ENCODE measurements at places on chromosomes 1 and 21.

GRCh38 chr1:205235951-205236350 lies 8.2 kb downstream of the TMCC2 start:
- no peak for DNase-seq

- DNase-seq = no peak
These were observed 60.5 kb upstream of the CSF1 start for GRCh38 chr1:109850194-109850593.

DNA sequence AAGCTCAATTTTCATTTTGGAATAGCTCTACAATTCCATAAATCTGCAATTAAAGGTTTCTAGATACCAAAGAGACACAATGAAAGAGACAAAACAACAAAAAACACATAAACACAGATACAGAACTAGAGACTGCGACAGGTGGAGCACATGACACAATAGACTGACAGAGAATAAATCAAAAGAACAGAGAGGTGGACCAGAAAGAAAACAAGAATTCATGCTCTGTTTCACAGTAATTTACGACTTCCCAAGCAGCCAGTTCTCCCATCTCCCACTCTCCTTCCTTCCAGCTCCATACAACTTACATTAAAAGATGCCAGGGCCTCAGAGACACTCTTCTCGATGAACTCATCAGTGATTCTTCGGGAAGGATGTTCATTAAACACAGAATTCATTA lies 15.1 kb upstream of the RBM8A start:
- DNase-seq = no peak

DNA sequence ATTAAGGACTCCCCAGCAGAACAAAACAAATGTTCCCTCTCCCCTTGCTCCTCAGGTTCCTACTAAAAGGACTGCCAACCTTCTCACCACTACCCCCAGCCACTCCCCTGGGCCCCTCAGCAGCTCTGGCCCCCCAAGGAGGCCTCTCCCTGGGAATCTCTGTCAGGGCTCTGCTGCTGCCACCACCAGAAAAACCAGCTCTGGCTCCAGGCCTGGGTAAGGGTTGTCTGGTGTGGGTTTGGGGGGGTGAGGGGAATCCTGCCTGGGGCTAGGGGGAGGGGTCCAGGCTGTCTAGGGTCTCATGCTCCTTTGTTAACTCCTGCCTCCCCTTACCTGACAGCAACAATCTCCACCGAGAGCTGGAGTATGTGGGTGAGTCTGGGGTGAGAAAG lies 4.8 kb downstream of the NECTIN4 start:
- no peak for DNase-seq

GRCh38 chr1:53473463-53473862 lies 14.3 kb downstream of the DMRTB1 start:
- no peak for DNase-seq

DNA sequence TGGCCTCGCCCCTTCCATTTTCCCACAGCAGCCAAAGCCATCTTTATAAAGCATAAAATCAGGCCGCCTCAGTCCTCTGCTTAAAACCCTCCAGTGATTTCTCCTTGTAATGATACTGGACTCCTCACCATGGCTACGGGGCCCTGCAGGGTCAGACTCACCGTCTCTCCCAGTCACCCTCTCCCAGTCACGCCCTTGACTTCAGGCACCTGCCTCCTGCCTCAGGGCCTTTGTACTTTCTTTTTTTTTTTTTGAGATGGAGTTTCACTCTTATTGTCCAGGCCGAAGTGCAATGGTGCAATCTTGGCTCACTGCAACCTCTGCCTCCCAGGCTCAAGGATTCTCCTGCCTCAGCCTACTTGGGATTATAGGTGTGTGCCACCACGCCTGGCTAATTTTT lies 47.8 kb downstream of the PIK3CD start:
- no peak for DNase-seq

DNA sequence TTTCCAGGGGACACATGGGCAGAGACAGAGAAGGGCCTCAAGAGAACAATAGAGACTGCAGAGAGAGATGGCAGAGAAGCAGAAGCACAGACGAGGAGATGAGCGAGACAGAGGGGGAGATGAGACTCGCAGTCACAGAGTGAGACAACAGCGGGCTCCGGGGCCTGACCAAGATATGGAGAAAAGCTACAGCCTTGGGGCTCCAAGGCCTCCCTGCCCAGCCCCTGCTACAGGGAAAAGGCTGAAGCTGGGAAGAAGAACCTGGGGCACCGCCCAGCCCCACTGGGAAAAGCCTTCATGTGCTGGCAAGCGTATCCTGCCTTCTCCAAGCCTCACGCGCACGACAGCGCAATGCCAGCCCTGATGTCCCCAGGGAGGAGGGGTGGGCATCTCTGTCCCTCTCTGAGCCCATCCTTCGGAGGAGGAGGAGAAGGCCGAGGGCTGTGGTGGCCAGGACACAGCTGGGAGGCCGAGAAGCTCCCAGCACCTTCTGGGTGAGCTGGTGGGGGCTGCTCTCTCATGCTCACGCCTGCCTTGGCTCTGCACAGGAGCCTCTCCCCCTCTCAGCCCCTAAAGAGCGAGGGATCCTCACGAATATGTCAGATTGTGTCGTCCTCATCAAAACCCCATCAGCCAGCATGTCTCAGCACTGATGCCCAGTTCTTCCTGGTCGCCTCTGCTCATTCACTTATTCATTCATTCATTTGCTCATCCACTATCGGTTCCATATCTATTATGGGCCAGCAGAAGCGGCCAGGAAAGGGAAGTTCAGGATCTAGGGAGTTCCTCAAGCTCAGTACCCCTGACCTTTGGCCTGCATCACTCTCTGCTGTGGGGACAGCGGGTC lies 56.6 kb downstream of the ACOT7 start:
- no peak for DNase-seq

DNA sequence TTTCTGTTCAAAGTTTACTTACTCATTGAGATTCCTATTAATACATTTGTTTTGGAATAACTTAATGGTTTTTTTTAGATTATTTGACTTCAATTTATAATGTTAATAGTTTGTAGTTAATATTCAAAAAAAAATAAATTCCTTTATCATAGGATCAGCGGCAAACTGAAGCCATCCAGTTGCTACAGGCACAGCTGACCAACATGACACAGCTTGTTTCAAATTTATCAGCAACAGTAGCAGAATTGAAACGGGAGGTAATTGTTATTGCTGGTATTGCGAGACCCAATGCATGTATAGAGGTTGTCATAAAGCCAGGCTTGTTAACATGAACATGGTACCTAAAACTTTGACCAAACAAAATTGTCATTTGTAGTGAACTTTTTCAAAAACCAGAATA lies 59.0 kb upstream of the FASLG start:
- no peak for DNase-seq

GRCh38 chr1:218363141-218363540 lies 18.0 kb downstream of the TGFB2 start:
- DNase-seq = no peak

GRCh38 chr1:226420328-226420727 lies 12.4 kb upstream of the PARP1 start:
- no peak for DNase-seq

GRCh38 chr1:170664093-170664827 lies at the start of gene PRRX1:
Gene PRRX1 (plus strand): TSS chr1:170664131. CDS start chr1:170664219, 88 bp downstream.
- no peak for DNase-seq

GRCh38 chr1:101219924-101220870 lies 16.6 kb upstream of the S1PR1 start:
- no peak for DNase-seq

GRCh38 chr1:10614377-10615225 lies 139.9 kb downstream of the PEX14 start:
- no peak for DNase-seq

GRCh38 chr21:26836528-26836927 lies 8.7 kb downstream of the ADAMTS1 start:
- no peak for DNase-seq

GRCh38 chr1:214213136-214213535 lies 67.8 kb upstream of the SMYD2 start:
- DNase-seq = no peak

DNA sequence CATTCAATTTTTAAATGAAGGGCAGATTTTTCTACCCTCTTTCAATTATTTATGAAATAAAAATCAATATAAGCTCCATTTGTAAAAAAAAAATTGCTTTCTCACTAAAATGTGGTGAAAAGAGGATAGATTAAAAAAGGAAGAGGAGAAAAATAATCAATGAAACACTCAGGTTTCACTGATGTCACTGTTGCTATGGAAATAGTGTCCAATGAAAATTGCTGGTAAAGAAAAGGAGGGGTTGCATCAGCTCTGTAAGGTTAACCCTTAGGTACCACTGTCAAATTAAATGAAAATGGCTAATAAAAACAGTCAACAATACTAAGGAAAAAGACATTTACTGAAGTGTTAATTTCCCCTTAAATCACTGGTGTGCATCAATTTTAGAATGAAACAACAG lies 91.6 kb upstream of the TTC39A start:
- DNase-seq = no peak

- no peak for DNase-seq
These were observed 24.9 kb upstream of the CDC42BPA start for GRCh38 chr1:227343206-227343605.

DNA sequence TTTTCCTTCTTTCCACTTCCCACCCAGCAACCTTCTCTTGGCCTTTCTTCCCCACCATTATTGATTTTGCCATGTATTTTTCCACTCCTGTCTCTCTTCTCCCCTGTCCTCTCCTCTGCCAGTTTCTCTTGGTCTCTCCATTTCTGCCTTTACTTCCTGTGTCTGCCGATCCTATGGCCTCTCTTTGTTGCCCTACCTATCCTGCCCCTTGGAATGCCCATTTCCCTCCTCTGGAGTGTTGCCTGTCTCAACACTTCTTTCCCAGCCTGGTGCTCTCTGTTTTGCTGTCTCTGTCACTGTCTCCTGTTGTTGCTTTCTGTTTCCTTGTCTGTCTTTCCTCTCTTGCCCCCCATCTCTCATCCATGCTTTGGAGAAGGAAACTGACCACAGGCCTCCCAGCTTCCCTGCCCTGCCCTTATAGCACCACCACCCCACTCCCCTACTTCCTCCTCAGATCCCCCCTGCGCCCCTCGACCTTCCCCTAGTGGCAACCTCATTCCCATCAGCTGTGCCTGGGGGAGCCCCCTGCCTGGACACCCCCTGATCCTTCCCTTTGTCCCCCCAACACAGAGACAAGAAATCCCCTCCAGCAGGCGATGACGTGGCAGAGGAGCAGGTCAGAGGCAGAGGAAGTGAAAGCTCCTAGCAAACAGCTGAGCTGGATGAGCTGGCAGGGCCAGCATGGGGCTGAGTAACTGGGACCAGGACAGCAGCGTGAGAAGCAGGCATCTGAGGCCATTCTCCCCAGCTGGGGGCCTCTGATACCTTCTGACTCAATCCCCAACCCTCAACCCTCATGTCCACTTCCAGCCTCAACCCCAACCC lies 6.6 kb upstream of the ETV3L start:
- DNase-seq = peak; percentile 5

- DNase-seq = no peak
These were observed 12.6 kb downstream of the TRIM11 start for GRCh38 chr1:228393811-228394570.

DNA sequence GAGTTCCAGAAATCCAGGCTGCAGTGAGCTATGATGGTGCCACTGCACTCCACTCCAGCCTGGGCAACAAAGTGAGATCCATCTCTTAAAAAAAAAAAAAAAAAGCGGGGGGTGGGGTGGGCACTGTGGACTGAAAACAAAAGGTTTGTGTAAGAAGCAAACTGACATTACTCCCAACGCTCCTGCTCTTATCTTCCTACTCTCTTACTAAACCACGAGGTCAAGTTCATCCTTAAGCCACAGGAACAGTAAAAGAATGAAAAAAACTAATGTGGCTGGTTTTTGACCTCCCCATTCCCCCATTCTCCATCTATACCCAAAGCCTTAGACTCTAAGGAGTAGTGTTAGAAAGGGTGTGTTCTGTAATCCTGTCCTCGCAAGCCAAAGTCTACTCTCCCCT lies 30.8 kb downstream of the TFAP2E start:
- no peak for DNase-seq

GRCh38 chr1:44860891-44861425 lies 17.9 kb upstream of the PTCH2 start:
- no peak for DNase-seq

DNA sequence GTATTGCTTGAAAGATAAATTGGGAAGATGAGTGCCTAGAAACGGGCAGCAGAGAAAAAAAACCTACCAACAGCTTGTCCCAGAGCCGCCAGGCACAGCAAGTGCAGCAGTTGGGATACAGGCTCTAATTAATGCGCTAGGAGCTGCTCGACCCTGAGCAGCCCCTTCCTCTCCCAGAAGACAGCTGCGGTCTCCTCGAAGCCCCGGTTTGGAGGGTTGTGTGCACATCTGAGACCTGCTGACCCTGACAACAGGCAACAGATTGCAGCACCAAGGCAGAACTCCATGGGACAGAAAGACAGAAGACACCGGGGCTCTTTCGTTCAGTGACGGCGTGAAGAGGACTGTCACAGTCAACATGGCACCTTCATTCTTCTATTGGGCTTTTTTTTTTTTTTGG lies 101.4 kb downstream of the TSEN15 start:
- DNase-seq = no peak

DNA sequence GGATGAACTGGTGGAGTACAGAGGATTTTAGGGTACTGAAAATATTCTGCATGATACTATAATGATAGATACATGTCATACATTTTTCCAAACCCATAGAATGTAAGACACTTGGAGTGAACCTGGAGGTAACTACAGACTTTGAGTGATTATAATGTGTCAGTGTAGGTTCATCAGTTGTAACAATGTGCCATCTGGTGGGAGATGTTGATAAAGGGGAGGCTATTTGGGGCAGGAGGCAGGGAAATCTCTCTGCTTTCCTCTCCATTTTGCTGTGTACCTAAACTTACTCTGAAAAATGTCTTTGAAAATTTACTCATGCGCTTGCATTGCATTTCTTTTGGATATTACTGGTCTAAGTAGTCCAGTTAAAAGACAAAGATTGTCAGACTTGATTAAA lies 35.2 kb downstream of the PTBP2 start:
- no peak for DNase-seq

GRCh38 chr1:178126741-178127185 lies 32.9 kb downstream of the RASAL2 start:
- DNase-seq = peak; percentile 66

- peak; percentile 77 for DNase-seq
These were observed 1.2 kb downstream of the AMPD2 start for GRCh38 chr1:109620841-109621286.

DNA sequence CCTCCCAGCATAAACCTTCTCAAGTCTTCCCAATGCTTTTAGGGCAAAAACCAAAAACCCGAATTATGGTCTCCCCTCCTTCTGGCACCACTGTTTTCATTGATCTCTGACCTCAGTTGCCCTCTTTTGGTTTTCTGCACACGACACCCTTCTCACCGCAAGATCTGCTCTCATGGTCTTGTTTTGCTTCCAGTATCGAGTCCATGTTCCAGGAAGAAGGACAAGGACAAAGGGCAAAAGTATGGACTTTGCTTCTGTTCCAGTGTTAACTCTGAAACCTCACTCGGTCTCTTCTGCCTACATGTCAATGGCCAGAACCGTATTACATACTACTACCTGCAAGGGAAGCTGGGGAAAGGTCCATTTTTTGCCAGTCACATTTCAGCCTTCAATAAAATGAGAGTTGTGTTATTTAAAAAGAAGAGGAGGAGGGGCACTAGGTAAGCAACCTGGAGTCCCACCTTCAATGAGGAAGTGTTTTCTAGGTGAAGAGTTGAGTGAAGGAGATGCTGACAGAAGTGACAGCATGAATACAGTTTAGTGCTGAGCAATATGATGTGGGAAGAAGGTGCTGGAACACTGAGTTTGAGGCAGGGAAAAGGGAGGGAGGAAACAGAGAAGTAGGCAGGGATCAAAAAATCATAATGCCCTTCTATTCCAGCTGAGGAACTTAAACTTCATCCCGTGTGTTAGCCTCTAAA lies 183.4 kb downstream of the FGGY start:
- DNase-seq = no peak
